ENCODE measurements at places on chromosomes 12 and 14. TPM values are rescaled to one million over a fixed set of nuclear protein-coding genes. Genes with fewer than 3 reads are reported as not detected.

ST8SIA1 gene
- 1.8 TPM for total RNA-seq

CLEC1A gene
- 4.6 TPM for total RNA-seq

RPL41 gene
- 1,919 TPM for total RNA-seq

TMEM106C gene
- total RNA-seq = 79.0 TPM

IGFBP6 gene
- 22.6 TPM for total RNA-seq

MGAT4C gene
- under 0.01 TPM for total RNA-seq

AMN gene
- 9.2 TPM for total RNA-seq

LRRC10 gene
- total RNA-seq = not detected

WIF1 gene
- total RNA-seq = 11.1 TPM

PEX5 gene
- total RNA-seq = 30.8 TPM

CAPZA3 gene
- 1.8 TPM for total RNA-seq

CACNA1C gene
- 29.2 TPM for total RNA-seq

CMKLR1 gene
- total RNA-seq = 0.45 TPM

TAS2R42 gene
- not detected for total RNA-seq

CHGA gene
- total RNA-seq = 455 TPM

RNASE7 gene
- not detected for total RNA-seq

MEG3 gene
- 390 TPM for total RNA-seq

SINHCAF gene
- 34.5 TPM for total RNA-seq

MON2 gene
- 90.1 TPM for total RNA-seq

B4GALNT3 gene
- 246 TPM for total RNA-seq

TMTC1 gene
- 17.7 TPM for total RNA-seq

SPRYD3 gene
- 99.8 TPM for total RNA-seq

FAM181A gene
- total RNA-seq = not detected

A2M gene
- total RNA-seq = 197 TPM

BIN2 gene
- total RNA-seq = 4.0 TPM

LMNTD1 gene
- total RNA-seq = not detected

CLEC4A gene
- not detected for total RNA-seq

Measured in stomach (tissue), 19 donors.